Stimulated activated CD8-positive, alpha-beta memory T cell treated with anti-CD3 and anti-CD28 coated beads, Interleukin-4, amount 100 ng/mL, for 1 hour (primary cell): ENCODE measurements at places on chromosomes 1 and 21.

DNA sequence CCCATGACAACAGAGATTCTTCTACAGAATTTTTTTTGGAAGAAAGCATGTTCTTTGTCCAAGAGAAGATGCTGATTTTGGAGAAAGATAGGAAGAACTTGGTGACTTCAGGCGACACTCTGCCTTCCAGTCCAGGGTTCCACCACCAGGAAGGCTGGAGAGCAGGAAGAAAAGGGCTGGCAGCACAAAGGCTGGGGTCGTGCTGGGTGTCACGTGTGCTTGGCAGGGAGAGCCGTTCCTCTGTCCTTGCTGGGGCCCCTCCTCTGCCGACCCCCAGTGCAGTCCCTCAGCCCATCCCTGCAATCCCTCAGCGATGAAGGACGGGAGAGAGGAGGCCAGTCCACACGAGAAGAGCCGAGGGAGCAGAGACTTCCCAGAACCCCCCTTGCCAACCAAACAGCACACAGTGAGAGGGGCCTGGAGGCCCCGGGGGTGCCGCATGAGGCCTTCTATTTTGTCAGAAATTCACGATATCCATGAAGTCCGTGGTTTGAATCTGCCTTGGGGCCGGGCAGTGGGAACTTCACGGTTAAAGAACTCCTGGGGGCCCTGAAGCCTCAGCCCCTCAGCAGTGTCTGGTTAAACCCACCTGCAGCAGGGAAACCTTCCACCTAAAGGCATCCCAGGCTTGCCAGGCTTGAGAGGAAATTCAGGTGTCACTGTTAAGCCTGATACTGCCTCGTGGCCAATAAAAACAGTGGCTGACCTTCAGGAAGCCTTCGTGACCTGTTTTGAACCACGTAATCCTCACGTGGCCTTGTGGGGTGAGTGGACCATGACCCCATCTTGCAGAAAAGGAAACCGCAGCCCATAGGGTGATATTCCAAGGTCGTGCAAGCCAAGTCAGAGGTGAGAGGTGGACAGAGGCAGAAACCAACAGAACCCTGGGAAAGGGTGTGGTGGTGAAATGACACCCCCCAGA lies 3.4 kb downstream of the KRTAP10-12 start:
- no peak for DNase-seq

GRCh38 chr1:209802117-209802779 lies 3.7 kb downstream of the IRF6 start:
- DNase-seq: no peak

DNA sequence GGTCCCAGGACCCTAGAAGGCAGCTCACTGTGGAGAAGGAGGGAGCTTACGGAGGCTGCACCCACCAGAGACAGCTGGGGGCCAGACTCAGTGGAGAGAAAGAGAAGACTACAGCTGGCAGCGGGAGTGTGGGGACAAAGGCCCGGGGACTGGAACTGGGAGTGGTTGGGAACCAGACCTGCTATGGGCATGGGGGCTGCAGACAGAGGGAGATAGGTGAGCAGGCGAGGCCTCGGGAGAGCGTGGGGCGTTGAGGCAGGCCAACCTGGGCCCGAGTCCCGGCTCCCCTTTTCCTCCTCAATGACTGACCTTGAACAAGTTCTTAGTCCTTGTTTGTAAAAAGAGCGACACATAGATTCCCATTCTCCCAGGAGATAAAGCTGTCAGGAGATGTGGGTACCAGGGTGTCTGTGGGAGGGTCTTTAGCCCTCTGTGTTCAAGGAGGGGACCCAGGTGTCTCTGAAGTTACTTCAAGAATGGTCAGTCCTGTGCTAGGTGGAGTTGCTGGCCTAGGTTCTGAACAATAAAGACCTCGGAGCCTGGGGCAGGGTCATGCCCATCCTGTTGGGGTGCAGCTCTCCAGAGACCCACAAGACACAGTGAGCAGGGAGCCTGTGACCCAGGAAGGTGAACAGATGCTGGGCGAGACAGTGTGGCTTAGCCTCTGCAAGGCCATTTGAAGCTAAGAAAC lies 87.9 kb downstream of the ITPKB start:
- no peak for DNase-seq

DNA sequence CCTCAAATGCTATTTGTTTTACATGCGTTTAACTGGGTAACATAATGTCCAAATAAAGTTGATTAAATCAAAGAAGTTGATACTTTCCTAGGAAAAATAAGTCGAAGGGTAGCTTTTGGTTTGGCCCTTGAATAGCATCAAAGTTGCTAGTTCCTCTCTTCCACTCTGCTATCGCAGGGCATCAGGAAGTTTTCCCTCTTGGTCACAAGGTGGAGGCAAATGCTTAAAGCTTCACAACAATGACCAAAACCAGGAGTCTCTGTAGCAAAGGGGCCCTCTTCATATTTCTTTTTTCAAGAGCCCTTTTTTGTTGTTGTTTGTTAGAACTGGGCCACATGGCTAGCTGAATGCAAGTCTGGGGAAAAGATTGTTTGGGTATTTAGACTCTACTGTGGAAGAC lies 668.4 kb downstream of the KCNT2 start:
- DNase-seq: no peak

DNA sequence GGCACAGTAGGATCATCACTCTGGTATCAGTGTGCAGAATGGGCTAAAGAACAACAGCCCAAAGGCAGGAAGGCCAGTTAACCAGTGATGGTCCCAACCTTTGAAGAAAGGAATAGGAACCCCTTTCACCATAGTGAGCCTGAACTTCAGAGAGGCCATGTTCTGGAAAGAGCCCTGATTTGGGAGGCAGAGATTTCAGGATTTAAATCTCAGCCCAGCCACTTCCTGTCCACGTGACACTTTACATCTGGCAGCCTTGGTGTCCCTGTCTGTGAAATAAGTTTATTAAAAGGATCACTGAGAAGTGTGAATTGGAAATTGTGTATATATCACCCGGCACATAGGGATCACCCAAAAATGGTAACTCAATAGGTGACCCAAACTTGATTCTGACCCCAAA lies 13.0 kb downstream of the MATN1 start:
- no peak for DNase-seq

DNA sequence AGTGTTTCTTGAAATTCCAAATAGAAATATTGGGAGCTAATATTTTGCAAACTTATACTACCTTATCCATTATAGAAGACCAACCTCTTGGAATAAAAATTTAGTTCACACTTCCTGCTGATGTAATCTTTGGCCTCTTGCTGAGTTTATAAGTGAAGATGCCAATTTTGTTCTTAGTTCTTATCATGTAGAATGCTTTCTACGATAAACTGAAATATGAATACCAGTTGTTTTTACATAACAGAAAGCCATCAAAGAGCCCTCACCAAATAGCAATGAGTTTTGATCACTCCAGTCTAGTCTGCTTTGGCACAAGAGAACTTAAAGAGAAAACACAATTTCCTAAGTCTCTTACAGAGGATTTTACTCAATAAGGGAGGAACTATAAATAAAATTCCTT lies 89.5 kb downstream of the DENND1B start:
- no peak for DNase-seq

GRCh38 chr1:236142253-236143103 lies at the start of gene GPR137B:
TSS of gene GPR137B (plus strand) at chr1:236142539. CDS start at chr1:236142623, 84 bp downstream.
- DNase-seq: no peak

- DNase-seq: no peak
Observed at GRCh38 chr1:145983960-145984830, 12.2 kb downstream of the TXNIP start.

- no peak for DNase-seq
Observed at GRCh38 chr21:17658931-17659330, 46.2 kb upstream of the BTG3 start.

- DNase-seq: no peak
Observed at GRCh38 chr21:38533887-38534286, 35.6 kb upstream of the ERG start.

DNA sequence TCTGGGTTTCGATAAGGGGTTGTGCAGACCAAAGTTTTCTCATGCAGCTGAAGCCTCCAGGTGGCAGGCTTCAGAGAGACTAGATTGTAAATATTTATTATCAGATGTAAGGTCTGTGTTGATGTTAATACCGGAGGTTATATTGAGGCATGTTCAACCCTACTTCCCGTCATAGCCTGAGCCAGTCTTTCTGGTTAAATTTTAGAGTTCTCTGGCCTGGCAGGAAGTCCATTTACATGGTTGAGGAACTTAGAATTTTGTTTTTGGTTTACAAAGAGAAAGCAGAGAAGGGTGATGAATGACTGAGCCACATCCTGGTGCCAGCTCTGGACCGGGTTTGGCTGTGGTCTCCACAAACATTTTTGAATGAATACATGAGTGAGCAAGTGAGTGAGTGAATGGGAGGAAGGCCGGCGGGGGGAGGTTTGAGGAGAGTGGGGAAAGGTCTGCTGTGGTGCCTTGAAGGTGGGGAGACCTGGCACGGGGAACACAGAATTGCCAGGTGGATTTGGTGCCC lies 218.5 kb downstream of the DISC1 start:
- DNase-seq: no peak

DNA sequence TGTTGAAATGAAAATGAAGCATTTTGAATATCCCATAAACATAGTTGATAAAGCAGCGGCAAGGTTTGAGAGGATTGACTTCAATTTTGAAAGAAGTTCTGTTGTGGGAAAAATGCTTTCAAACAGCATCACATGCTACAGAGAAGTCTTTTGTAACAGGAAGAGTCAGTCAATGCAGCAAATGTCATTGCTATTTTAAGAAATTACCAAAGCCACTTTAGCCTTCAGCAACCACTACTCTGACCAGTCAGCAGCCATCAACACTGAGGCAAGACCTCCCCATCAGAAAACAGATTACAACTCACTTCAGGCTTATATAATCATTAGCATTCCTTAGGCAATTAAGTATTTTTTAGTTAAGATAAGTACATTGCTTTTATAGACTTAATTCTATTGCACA lies 33.8 kb upstream of the FCRL3 start:
- no peak for DNase-seq

DNA sequence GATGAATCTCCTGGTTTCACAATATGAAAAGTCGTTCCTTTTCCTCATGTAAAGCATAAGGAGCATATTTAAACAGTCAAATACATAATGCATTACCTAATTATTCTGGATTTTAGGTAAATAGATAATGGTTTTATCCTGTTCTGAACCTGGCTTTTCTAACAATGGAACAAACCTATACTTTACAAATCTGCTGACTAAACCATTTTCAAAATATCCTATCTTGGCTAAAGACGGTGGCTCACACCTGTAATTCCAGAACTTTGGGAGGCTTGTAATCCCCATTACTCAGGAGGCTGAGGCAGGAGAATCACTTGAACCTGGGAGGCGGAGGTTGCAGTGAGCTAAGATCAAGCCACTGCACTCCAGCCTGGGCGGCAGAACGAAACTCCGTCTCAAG lies 2.9 kb downstream of the SMIM12 start:
- DNase-seq: no peak

GRCh38 chr1:243488459-243489157 lies 232.8 kb downstream of the SDCCAG8 start:
- DNase-seq: no peak

DNA sequence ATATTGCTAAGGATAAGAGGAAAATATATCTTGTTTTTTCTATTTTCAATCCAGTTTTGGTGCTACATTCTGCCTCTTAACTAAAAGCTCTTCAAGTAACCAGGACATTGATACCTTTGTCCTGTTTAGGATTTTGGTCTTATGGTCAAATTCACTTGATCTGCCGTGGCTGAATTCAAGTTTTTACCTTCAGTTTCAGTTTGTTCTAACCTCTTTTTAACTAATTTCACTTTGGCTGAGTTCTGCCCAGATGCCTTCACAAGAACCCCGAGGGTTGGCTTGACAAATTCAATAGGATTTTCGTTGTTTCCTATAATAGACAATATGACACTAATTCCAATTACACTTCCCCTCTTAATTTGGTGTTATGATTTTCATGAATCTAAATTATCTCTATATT lies 84.5 kb upstream of the C1orf21 start:
- DNase-seq: no peak

DNA sequence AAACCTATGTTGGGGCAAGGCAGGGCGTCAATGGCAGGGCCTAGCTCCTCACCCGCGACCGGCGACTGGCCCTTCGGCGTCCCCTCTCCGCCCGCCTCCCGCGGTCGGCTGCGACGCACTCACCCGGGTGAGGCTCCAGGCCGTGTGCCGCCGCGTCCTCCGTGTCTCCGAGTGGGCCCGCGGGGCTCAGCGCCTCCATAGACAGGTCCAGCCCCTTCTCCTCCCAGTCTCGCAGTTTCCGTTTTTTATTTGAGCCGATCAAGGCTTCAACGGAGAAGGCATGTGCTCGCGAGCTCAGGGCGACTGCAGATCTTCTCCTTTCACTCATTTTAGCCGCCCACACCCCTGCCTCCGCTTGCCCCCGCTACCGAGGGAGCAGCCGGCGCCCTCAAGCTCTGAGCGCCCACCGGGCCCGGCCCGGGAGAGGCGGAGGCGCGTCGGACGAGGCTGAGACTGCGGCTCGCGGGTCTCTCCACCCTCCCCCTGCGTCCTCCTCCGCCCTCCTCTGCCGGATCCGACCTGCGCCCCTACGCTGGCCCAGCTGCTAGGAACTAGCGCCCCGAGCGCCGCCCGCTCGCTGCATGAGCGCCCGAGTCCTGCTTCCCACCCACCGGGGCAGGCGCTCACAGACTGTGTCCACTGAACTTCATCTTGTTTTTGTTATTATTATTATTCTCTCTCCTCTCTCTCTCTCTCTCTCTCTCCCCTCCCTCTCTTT lies 516 bp downstream of the TBX15 start:
- DNase-seq: no peak

GRCh38 chr1:84426376-84426775 lies 28.1 kb downstream of the DNASE2B start:
- DNase-seq: no peak

GRCh38 chr1:56202796-56203492 lies 376.4 kb downstream of the PLPP3 start:
- no peak for DNase-seq

- no peak for DNase-seq
Observed at GRCh38 chr1:223297800-223298199, 66.2 kb downstream of the SUSD4 start.

DNA sequence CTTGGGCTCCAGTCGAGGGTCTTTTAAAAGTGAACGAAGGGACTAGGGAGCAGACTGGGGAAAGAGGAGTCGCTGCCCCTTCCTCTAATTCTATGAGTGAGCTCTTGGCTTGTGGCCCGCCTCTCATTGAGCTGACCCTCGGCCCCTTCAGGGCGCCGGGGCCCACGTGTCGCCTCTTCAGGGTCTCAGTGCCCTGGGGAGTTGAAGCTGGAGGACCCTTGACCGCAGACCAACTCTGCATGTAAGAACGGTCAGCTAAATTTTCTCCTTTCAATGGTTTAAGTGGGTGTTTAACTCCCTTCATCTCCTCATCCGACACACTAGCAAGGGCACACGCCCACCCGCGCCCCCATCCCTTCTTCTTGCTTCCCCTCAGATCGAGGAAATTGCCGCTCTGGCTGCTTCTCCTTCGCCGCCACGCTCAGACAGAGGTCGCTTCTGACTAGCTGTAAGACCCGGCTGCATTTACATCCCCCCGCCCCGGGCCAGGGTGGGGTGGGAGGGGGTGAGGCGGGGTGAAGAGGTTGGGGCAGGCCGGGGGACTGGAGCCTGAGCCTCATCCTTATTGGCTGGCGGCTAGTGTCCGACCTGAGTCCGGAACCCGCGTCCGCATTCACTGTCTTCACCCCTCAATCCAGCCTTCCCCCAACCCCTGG lies 10.9 kb downstream of the NR5A2 start:
- no peak for DNase-seq

- no peak for DNase-seq
Observed at GRCh38 chr1:177444997-177445746, 274.4 kb downstream of the BRINP2 start.

GRCh38 chr21:45640888-45641479 lies 2.5 kb upstream of the PCBP3 start:
- DNase-seq: no peak
